SJCRH30 (cell line): ENCODE measurements at places on chromosomes 13 and 19. TPM values are rescaled to one million over a fixed set of nuclear protein-coding genes. Genes with fewer than 3 reads are reported as not detected.
A peak's percentile ranks its signal among the peaks of the same experiment; 100 is the strongest.

- H3K36me3 ChIP-seq = peaks cover 10% of the 10 kb centered on the region
- no peaks in the 10 kb centered on the region for H3K27me3 ChIP-seq
- DNase-seq = peak; percentile 94
- H3K4me1 ChIP-seq = no peaks in the 10 kb centered on the region; the same call in 1 of the 2 replicates
Measured at GRCh38 chr19:49850487-49851342, at the start of gene PTOV1. PTOV1 (plus strand) TSS chr19:49851159.

The PSG11 gene
- not detected in 2 replicates for total RNA-seq

GRCh38 chr13:76635232-76636230 lies 250.7 kb downstream of the KCTD12 start:
- H3K4me1 ChIP-seq = peaks cover 5% of the 10 kb centered on the region
- H3K4me3 ChIP-seq = no peak overlapping the region
- H3K36me3 ChIP-seq = no peaks in the 10 kb centered on the region

GRCh38 chr19:1811472-1811894 lies 593 bp downstream of the ATP8B3 start:
- 0 out of 2 replicates have a peak, but pooled peaks cover 3% of the 10 kb centered on the region for H3K27me3 ChIP-seq
- H3K4me1 ChIP-seq = peaks cover 2% of the 10 kb centered on the region; the same call in 1 of the 2 replicates
- H3K36me3 ChIP-seq = peaks cover 5% of the 10 kb centered on the region; the same call in 1 of the 2 replicates
- H3K27ac ChIP-seq = no peak overlapping the region
- no peak overlapping the region for H3K4me3 ChIP-seq
- DNase-seq = peak; percentile 35

DNA sequence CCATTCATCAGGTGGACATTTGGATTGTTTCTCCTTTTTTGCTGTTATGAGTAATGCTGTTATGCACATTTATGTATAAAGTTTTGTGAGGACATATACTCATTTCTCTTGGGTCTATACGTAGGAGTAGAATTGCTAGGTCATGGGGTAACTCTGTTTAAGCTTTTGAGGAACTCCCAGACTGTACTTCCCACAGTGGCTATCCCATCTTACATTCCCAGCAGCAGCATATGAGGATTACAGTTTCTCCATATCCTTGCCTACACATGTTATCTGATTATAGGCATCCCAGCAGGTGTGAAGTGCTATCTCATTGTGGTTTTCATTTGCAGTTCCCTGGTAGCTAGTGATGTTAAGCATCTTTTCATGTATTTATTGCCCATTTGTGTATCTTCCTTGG lies 5.9 kb downstream of the ZSCAN22 start:
- no peaks in the 10 kb centered on the region for H3K4me1 ChIP-seq
- H3K27ac ChIP-seq = no peak overlapping the region
- H3K36me3 ChIP-seq = peaks cover 11% of the 10 kb centered on the region; the same call in 1 of the 2 replicates
- no peak overlapping the region for H3K4me3 ChIP-seq
- H3K27me3 ChIP-seq = no peaks in the 10 kb centered on the region

GRCh38 chr19:6460099-6460884 lies 700 bp upstream of the SLC25A23 start:
- H3K27ac ChIP-seq = no peak overlapping the region
- H3K4me3 ChIP-seq = peak overlapping the region; percentile 56
- H3K4me1 ChIP-seq = no peaks in the 10 kb centered on the region
- no peaks in the 10 kb centered on the region for H3K36me3 ChIP-seq
- no peaks in the 10 kb centered on the region for H3K27me3 ChIP-seq

DNA sequence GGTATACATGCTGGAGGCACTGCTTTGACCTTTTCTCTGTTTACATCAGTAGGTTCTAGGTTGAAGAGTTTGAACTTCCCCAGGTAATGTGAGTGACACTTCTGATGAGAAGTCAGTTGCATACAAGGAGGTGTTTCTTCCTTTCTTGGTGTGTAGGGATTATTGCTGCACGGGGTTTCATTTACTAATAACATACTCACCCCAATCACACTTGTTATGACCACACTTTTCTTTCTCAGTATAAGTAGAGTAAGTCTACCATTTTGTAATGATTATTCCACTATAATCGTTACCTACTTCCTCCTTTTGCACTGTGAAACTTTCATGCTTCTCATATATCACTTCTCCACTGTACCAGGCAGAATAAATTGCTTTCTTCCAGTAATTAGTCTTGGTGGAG lies 138.0 kb downstream of the TNFSF13B start:
- no peak overlapping the region for H3K4me3 ChIP-seq
- no peak for DNase-seq
- no peaks in the 10 kb centered on the region for H3K4me1 ChIP-seq
- H3K27ac ChIP-seq = no peak overlapping the region
- H3K36me3 ChIP-seq = no peaks in the 10 kb centered on the region

GRCh38 chr13:50612717-50613116 lies 230.8 kb downstream of the DLEU7 start:
- H3K36me3 ChIP-seq = no peaks in the 10 kb centered on the region
- DNase-seq = no peak
- no peak overlapping the region for H3K27ac ChIP-seq
- no peaks in the 10 kb centered on the region for H3K27me3 ChIP-seq
- no peak overlapping the region for H3K4me3 ChIP-seq

DNA sequence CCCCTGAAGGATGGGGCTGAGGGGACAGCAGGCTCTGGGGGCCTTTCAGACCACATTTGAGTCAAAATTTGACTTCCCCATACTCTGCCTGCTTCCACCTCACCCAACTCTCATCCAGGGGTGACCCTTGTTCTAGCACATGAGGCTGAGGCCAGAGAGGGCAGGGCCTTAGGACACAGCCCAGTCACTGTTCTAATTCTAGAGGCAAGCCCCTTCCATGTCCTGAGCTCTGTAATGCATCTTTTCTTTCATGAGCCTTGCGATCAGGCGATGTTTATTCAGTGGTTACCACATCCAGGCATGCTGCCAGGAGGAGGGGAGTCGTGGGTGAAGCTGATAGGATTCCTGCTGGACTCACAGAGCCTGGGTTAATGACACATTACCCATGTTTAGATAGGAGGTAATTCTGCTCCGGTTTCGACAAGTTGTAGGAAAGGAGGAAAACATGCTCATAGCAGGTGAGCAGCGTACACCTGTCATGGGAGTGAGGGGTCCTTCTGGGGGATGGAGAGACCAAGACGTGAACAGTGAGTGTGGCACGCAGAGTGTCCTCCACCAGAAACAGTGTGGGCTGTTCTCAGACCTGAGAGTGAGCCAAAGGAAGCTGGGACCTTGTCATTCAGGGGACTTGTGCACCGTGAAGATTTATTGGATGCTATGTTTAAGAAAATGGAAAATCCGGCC lies 9.3 kb downstream of the RPS9 start:
- H3K36me3 ChIP-seq = peaks cover 34% of the 10 kb centered on the region
- H3K27ac ChIP-seq = peak overlapping the region; percentile 54
- DNase-seq = peak; percentile 98

GRCh38 chr13:75855216-75855615 lies 219.1 kb downstream of the LMO7 start:
- H3K36me3 ChIP-seq = peaks cover 55% of the 10 kb centered on the region
- DNase-seq = no peak
- H3K4me3 ChIP-seq = no peak overlapping the region
- peaks cover 8% of the 10 kb centered on the region for H3K4me1 ChIP-seq
- no peaks in the 10 kb centered on the region for H3K27me3 ChIP-seq

The CFAP97D2 gene
- total RNA-seq = 0.58 and 0.71 TPM in 2 replicates

GRCh38 chr19:7866399-7867091 lies 7.6 kb downstream of the PRR36 start:
- H3K4me1 ChIP-seq = no peaks in the 10 kb centered on the region; the same call in 1 of the 2 replicates
- H3K4me3 ChIP-seq = no peak overlapping the region
- H3K36me3 ChIP-seq = no peaks in the 10 kb centered on the region
- H3K27ac ChIP-seq = no peak overlapping the region

DNA sequence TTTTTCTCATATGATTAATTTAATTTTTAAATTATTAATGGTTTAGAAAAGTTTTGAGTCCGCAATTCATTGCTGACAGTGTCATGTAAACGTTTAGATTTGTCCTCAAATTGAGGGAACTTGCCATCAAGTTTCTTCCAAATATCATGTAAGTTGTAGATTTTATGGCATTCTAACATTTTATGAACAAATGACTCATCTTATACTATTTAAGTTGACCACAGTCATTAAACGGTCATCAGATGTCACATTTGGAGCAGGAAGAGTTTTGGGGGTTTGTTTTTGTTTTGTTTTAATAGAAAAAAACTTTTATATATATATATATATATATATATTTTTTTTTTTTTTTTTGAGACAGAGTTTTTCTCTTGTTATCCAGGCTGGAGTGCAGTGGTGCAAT lies 4.3 kb downstream of the ZNF114 start:
- no peak overlapping the region for H3K4me3 ChIP-seq
- no peaks in the 10 kb centered on the region for H3K4me1 ChIP-seq
- no peaks in the 10 kb centered on the region for H3K27me3 ChIP-seq
- no peak for DNase-seq
- no peak overlapping the region for H3K27ac ChIP-seq

- peaks cover 8% of the 10 kb centered on the region for H3K4me1 ChIP-seq
- H3K4me3 ChIP-seq = no peak overlapping the region
- no peaks in the 10 kb centered on the region for H3K27me3 ChIP-seq
- H3K27ac ChIP-seq = no peak overlapping the region
Measured at GRCh38 chr13:75366380-75367280, 115.3 kb downstream of the TBC1D4 start.

The CCL25 gene
- not detected in 2 replicates for total RNA-seq

The CEACAM3 gene
- total RNA-seq = not detected in 2 replicates

- DNase-seq = peak; percentile 49
- H3K27me3 ChIP-seq = no peaks in the 10 kb centered on the region
- peaks cover 66% of the 10 kb centered on the region for H3K36me3 ChIP-seq
- H3K27ac ChIP-seq = peak overlapping the region; percentile 83; the same call in 1 of the 2 replicates
Measured at GRCh38 chr19:15249972-15250639, 17.9 kb upstream of the EPHX3 start.

The IGFL4 gene
- total RNA-seq = not detected in 2 replicates

DNA sequence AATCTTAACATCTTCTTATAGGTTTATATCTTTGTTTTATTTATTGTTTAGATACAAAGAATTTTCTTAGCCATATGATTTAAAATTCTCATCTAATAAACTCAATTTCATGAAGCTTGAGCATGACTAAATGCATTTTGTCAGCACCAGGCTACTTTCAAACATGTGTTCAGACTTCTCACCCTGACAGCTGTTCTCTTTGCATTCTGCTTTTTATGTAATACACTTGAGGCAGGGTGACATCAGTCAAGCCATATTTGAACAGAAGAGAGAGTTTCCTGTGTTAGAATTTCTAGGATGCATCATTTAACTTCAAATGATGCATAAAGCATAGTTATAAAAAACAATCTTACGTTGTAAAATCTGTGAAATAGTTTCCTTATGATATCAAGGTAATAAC lies 1295.1 kb upstream of the PCDH20 start:
- DNase-seq = peak; percentile 90
- no peak overlapping the region for H3K4me3 ChIP-seq
- peak overlapping the region; percentile 97 for H3K27ac ChIP-seq
- H3K4me1 ChIP-seq = peaks cover 27% of the 10 kb centered on the region
- H3K36me3 ChIP-seq = no peaks in the 10 kb centered on the region

- 0 out of 2 replicates have a peak, but pooled peaks cover 3% of the 10 kb centered on the region for H3K36me3 ChIP-seq
- no peak overlapping the region for H3K4me3 ChIP-seq
- no peak overlapping the region for H3K27ac ChIP-seq
- no peaks in the 10 kb centered on the region for H3K27me3 ChIP-seq
Measured at GRCh38 chr13:23392925-23393645, 40.4 kb downstream of the SACS start.

The TPTE2 gene
- not detected in 2 replicates for total RNA-seq

- no peak overlapping the region for H3K4me3 ChIP-seq
- H3K27me3 ChIP-seq = no peaks in the 10 kb centered on the region; the same call in 1 of the 2 replicates
- no peak for DNase-seq
Measured at GRCh38 chr13:52112591-52112990, 16.3 kb downstream of the NEK5 start.

DNA sequence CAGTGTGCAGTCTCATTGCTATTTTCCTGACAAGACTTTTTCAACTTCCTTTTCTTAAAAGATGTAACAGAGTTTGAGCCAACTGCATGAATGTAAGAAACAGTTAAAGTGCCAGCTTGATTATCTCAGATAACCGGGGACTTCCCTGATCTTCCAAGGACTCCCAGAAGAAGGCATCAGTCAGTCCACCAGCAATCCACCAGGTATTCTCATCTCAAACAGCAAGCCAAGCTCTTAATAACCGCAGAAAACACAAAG lies 350.1 kb downstream of the LIG4 start:
- H3K27me3 ChIP-seq = no peaks in the 10 kb centered on the region; the same call in 1 of the 2 replicates
- H3K4me3 ChIP-seq = no peak overlapping the region
- H3K36me3 ChIP-seq = no peaks in the 10 kb centered on the region
- H3K4me1 ChIP-seq = no peaks in the 10 kb centered on the region
- H3K27ac ChIP-seq = no peak overlapping the region

- H3K4me1 ChIP-seq = no peaks in the 10 kb centered on the region
- DNase-seq = peak; percentile 44
- no peaks in the 10 kb centered on the region for H3K27me3 ChIP-seq
- no peak overlapping the region for H3K27ac ChIP-seq
- no peaks in the 10 kb centered on the region for H3K36me3 ChIP-seq
Measured at GRCh38 chr19:13978351-13979243, 26.3 kb downstream of the DCAF15 start.

The ZNF765 gene
- 14.3 and 15.4 TPM in 2 replicates for total RNA-seq

DNA sequence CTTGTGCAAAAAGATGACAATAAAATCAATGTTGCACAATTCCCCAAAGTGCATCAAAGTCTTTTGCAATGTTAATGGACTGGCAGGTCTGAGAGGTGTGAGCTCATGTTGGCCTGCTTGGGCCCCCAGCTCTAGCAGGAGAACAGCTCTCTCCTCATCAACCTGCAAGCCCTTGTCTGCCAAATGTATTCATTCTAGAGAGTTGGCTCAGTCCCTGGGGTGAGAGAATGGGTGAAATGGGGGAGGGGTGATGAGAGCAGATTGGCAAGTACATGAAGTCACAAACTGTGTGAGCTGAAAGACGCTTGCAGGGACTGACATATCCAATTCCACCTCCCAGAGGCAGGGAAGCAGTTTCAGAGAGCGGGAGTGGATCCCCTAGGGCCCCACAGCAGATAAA lies 465.1 kb upstream of the ZNF507 start:
- no peaks in the 10 kb centered on the region for H3K27me3 ChIP-seq
- H3K4me1 ChIP-seq = no peaks in the 10 kb centered on the region
- no peaks in the 10 kb centered on the region for H3K36me3 ChIP-seq

DNA sequence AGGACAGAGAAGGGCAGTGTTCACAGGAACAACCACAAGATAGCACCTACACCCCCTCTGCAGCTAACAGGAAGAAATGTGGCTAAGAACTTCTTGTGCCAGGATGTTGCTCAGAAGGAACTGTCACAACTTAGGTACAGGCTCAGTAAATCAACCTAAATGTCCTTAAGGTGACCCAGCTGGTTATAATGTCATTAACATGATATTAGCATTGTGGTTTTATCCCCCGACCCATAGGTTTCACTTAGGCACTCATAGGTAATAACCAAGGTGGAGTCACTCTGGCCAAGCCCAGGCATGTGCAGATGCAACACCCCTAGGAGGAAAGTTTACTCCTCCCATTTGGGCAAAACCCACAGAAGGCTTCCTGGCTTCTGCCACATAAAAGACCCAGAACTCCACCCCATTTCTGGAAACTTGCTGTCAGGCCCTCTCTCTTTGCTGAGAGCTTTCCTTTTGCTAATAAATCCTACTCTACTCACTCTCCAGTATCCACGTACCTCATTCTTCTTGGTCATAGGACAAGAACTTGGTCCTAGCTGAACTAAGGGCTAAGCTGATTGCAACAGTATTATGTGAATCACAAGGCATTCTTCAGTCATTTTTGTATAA lies 951.3 kb downstream of the SLITRK5 start:
- no peaks in the 10 kb centered on the region for H3K27me3 ChIP-seq
- DNase-seq = no peak
- no peaks in the 10 kb centered on the region for H3K36me3 ChIP-seq
